Heart left ventricle (tissue), 16 donors: ENCODE measurements at places on chromosomes 11 and 22. TPM values are rescaled to one million over a fixed set of nuclear protein-coding genes. Genes with fewer than 3 reads are reported as not detected.

Gene CASP1
- total RNA-seq: 2.8 TPM

DNA sequence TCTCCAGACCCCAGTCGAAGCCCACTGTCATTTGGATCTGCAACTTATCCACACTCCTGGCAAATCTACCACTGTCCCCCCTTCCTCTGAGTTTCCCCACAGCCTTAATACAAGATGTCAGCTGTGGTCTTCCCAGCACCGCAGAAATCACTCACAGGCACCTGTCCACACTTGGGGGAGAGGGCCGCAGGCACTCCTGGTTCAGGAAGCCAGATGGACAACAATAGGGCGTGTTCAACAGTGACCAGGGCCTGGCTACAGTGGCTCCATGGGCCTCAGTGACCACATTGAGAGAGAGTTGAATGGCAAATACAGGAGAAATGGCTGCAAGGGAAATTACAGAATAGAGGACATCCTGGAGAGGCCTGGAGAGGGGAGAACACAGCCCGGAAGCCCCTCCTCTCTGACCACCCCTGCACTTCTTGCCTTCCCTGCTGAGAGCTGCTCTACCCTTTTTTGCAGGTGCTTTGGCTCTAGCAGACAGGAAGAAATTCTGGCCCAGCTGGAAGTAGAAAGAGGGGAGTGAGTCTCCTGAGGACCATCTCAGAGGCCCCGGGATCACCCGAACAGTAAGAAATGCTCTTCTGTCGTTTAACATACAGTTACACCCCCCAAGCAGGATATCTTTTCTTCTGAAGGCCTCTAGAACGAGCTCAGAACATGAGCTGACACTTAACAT is 164.6 kb downstream of the FEZ1 start:
- no peak overlapping the region for H3K4me3 ChIP-seq
- H3K27me3 ChIP-seq: no peaks in the 10 kb centered on the region
- H3K4me1 ChIP-seq: no peaks in the 10 kb centered on the region
- no peak overlapping the region for H3K27ac ChIP-seq

Gene TRIM64C
- total RNA-seq: not detected

Gene CD6
- not detected for total RNA-seq

- H3K27ac ChIP-seq: no peak overlapping the region
- H3K27me3 ChIP-seq: no peaks in the 10 kb centered on the region
- H3K4me3 ChIP-seq: no peak overlapping the region
- no peak for DNase-seq
Measured at GRCh38 chr22:35555483-35555890, 14.9 kb downstream of the RASD2 start.

DNA sequence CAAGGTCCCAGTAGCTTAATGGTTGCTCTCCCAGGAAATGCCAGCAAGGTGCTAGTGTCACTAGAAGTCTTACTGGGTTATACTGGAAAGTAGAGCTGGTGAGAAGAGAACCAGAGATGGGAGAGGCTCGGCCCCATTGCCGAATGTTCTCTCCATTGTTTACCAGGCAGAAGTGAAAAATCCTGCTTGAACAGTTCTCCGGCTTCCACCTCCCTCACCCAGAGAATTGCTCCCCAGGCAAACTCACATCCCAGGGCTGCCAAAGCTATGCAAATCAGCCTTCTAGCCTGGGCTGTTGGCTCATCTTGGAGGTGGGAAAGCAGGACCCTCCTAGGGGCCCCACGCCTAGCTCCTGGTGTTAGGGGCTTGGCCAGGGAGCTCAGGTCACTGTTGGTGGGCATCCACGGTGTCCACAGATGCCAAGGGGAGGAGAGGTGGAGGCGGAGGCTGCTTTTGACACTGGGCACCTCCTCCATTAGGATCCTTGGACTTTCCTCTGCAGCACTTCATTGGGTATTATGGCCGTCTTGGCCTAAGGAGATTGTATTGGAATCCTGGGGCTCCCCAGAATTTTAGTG is 20.1 kb downstream of the POU2F3 start:
- no peak for DNase-seq
- no peak overlapping the region for H3K4me3 ChIP-seq
- no peaks in the 10 kb centered on the region for H3K36me3 ChIP-seq
- H3K4me1 ChIP-seq: no peaks in the 10 kb centered on the region
- no peak overlapping the region for H3K27ac ChIP-seq

GRCh38 chr11:31643857-31644256 is 134.3 kb downstream of the ELP4 start:
- no peaks in the 10 kb centered on the region for H3K27me3 ChIP-seq
- no peak overlapping the region for H3K4me3 ChIP-seq
- H3K36me3 ChIP-seq: no peaks in the 10 kb centered on the region
